ENCODE measurements at places on chromosomes 2 and 18.

- DNase-seq, result no peak
Observed at GRCh38 chr2:121904656-121905055, 149.2 kb downstream of the TSN start.

DNA sequence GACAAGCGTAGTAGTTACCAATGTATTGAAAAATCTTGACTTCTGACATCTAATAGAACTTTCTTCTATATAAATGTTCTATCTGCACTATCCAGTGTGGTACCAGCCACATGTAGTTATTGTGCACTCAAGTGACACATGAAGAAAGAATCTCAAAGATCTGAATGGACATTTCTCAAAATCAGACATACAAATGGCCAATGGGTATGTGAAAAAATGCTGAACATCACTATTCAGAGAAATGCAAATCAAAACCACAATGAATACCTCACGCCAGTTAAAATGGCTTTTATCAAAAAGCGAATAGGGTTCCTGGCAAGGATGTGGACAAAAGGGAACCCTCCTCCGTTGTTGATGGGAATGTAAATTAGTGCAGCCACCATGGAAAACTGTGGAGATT lies 37.5 kb upstream of the SMCHD1 start:
- DNase-seq, result no peak

DNA sequence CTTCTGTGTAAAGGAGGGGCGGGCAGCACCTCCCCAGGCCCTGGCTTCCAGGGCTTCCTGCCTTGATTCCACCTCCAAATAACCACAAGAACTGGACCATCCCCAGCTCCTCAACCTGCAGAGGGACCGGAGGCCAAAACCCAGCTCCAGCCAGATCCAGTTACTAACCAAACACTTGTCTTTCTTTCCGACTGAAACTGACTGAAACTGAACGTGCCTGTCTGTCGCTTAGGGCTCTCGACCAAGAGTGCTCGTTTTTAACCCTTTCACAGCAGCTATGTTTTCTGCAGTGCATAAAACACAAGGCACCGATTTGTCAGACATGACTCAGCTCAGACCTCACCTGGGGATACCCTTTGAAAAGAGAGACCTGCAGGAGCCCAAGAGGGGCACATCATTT lies 249.9 kb upstream of the SIX2 start:
- peak; percentile 80 for DNase-seq

- no peak for DNase-seq
Observed at GRCh38 chr2:161586517-161587167, 37.6 kb upstream of the SLC4A10 start.

DNA sequence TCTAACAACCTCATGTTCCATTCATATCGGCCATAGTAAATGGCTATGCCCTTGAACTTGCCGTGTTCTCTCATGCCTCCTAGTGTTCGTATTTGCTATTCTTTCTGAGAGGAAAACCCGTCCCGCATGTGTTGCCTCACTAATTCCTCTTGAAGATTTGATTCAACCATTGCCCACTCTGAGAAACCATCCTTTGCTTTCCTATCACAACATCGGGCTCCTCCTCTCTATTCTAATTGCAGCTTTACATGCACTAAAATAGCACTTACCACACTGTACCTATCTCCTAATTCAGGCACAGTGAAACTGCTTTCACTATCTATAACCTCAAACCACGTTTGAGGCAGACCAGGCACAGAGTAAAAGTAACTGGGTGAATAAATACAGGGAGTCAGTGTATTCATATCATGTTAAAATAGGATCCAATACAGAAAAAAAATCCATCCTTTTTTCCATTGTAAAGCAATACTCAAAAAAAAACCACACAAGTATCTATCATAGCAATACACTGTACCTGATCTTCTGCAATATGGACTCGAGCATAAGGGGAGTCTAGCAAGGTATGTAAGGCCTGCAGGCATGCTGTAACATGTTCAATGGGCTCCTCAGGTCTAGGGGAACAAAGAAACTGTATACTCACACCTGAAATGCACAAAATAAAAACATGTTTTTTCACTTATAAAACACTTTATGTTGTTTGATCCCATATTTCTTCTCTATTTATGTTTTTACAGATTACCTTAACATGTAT lies 39.0 kb upstream of the STRN start:
- no peak for DNase-seq

DNA sequence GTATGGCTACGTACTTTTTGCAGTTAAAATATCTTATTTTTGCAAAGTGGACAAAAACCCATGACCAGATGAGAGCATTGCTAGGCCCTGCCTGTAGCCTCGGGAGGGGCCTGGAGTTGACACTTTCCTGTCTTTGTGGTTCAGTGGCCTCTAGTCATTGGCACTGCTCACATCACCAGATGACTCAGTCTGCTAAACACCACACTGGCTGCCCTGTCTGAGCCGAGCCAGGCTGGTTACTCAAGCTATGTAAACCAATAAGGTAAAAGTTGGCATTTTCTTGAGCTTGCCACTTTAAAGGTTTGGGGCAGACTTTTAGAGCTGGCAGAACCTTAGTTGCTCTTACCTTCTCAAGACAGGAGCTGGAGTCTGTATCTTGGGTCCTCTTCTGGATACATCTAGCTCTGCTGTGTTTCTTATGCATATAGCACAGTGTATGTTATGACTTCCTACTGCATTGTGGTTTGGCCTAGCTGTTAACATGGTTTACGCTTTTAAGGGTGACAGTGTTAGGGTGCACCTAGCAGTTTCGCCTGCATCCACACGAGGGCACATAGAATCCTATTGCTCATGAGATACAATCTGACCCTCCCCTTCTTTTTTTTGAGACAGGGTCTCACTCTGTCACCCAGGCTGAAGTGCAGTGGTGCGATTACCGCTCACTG lies 76.4 kb downstream of the AP1S3 start:
- no peak for DNase-seq

GRCh38 chr18:39730606-39731005 lies 2165.0 kb upstream of the CELF4 start:
- DNase-seq, result no peak

DNA sequence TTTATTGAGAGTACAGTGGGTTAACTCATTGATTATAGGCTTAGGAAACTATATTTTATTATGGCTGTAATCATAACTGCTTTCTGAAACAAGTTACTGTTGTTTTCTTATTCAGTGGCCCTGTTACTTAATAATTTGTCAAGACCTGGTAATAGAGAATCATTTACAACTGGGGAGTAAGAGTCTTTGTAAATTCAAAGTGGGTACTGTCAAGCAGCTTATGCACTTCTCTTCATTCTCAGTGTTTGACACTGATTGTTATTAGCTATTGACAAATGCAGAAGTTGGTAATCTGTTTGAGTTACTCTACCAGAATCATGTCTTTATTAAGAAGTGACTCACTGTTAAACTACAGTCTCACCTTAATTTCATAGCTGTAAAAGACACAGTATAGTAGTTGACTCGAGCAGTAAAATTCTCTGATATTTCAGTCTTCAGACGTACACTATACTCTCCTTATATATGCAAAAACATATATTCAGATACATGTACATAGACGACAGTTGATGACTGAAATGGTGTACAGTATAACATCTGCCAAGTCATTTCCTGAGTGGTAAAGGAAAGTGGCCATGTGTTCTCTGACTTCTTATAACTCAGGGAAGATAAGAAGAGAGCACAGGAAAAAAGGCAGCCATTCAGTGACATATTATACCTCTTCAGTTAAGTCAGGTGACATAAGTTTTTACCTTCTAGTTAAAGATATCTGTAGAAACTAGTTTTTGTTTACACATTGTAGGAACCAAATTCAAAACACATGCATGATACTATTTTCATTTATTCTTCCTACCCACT lies 36.0 kb upstream of the TTC27 start:
- no peak for DNase-seq

DNA sequence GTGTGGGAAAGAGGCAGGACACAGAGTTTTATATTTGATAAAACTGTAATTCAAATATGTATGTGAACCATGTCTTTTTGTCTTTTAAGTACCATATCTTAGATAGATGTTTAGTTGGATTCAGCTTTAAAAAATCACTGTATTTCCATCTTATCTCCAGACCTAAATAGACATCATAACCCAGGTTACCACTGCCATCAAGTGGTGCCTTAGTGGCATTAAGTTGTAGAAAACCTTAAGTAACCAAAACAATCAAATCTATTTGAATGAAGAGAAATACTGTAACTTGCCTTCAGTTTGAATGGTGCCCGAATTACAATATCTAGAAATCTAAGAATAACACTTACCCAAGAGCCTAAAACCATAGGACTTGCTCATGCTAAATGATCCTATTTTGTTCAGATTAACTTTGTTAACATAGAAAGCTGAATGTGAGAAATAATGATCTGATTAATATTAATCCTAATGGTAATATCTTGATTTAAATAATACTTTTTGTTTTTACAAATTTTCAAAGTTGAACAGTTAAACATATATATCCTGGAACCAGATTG lies 92.5 kb upstream of the MAP2 start:
- DNase-seq, result no peak

DNA sequence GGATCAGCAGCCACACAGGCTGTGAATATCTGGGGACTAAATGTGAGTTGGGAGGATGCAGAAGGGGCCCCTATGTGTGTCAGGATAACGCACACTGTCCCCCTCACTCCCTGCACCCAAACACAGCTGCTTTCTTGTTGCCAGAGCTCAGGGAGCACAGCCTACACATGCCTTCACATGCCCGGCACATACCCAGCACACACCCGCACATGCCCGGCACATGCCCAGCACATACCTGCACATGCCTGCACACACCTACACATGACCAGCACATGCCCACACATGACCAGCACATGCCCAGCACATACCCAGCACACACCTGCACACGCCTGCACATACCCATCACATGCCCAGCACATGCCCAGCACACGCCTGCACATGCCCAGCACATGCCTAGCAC lies 75.6 kb downstream of the TPO start:
- no peak for DNase-seq

GRCh38 chr2:217832115-217832514 lies 170.7 kb downstream of the TNS1 start:
- DNase-seq, result no peak

- DNase-seq, result no peak
Observed at GRCh38 chr18:22591222-22591621, 173.5 kb upstream of the CTAGE1 start.

- DNase-seq, result no peak
Observed at GRCh38 chr2:206721256-206721920, 3.2 kb upstream of the DYTN start.

GRCh38 chr2:64035072-64035942 lies 16.1 kb upstream of the VPS54 start:
- DNase-seq, result no peak

DNA sequence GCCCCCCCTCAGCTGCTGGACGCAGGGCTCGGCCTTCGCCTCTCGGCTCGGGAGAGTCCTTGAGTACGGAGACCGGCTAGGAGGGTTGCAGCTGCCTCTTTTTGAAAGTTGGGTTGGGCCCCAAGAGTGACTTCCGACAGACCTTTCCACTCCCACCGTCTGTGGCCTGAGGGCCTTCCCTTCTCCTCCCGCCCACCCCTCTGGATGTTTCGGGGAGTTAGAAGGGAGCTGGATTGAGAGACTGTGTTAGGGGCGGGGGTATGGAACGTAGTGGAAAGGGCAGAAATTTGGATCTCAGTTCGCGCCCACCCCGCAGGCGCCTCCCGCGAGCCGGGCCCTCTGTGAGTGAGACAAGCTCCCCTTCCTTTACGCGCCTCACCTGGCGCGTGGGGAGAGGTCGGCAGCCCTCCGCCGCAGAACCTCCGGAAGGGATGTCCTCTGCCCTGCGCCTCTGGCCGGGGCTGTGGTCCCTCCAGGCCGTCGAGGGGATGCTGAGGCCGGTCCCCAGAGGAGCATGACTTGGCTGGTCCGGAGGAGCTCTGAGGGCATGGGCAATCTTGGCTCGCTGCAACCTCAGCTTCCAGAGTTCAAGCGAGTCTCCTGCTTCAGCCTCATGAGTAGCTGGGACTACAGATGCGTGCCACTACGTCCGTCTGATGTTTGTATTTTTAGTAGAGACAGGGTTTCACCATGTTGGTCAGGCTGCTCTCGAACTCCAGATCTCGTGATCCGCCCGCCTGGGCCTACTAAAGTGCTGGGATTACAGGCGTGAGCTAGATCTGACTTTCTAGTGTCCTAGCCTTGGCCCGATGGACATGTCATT lies 15.9 kb downstream of the C2orf74 start:
- DNase-seq, result no peak

DNA sequence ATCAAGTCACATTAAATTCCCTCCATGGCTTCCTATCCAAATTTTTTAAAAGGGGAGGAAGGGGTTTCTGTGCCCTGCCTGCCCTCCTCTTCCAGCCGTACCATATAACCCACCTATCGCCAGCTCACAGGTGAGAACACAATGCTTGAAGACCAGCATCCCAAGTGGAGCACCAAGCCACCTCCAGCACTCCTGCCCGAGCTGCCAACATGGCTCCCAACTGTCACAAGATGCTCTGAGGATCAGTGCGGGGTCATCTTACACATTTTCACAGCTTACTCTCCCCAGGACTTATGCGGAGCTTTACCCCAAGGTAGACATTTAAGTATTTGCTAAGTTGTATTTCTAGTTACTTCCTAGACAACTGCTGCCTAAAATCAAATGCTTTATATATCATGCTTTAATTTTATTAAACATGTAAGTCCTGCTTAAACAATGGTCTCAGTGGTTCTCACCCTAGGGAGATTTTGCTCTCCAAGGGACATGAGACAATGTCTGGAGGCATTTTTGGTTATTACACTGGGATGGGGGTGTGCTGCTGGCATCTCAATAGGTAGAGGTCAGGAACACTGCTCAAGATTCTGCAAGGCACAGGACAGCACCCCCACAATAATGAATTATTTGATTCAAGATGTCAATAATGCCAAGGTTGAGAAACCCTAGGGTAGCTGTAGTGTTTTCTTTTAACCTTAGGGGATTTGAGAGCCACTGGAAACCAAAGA lies 45.8 kb downstream of the SF3B1 start:
- no peak for DNase-seq

DNA sequence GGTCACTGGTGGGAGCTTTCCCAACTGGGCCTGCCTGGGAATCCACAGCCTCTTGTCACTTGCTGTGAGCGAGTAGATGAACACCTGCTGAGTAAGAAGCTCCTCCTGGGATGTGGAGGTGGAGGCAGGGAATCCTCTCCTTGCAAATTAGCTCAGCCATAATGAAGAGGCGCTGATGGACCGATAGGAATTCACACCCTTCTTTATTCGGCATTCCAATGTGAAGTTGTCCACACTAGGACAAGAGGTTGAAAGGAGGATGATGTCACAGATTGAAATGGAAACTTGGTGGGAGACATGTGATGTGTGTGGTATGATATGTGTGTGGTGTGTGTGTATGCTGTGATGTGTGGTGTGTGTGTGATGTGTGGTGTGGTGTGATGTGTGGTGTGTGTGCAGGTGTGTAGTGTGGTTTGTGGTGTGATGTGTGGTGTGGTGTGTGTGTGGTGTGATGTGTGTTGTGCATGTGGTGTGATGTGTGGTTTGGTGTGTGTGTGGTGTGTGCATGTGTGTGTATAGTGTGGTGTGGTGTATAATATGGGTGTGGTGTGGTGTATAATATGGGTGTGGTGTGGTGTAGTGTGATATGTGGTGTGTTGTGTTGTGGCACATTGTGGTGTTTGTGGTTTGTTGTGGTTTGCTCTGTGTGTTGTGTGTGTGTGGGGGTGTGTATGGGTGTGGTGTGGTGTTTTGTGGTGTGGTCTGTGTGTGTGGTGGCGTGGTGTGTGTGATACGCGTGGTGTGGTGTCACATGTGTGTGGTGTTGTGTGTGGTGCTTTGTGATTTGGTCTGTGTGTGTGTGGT lies 216.4 kb downstream of the BCL2 start:
- no peak for DNase-seq

GRCh38 chr2:67015681-67016080 lies 381.5 kb upstream of the ETAA1 start:
- DNase-seq, result no peak

Measured in NCI-H187 (cell line).